Astrocyte (in vitro differentiated cells and primary cell): ENCODE measurements at places on chromosomes 3 and 15. TPM values are rescaled to one million over a fixed set of nuclear protein-coding genes. Genes with fewer than 3 reads are reported as not detected.

DNA sequence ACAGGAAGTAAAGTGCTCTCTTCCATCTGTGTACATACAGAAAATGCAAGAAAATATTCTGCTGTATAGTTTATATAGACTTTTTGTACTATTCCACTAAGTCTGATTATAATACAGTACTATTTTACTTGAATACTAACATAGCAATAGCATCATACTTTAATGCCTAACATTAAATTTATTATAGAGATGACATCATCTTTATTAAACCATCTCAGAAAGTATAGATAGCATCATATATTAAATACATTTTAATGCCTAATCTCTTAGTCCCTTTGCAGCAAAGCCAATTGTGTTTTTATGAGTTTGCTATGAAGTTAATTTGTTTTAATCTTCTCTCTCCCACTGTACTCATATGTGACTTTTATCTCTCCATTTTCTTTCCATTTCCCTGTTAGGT is 39.7 kb upstream of the ZDHHC23 start:
- no peak for DNase-seq

GRCh38 chr15:48313216-48313615 is 18.0 kb upstream of the DUT start:
- DNase-seq = no peak

DNA sequence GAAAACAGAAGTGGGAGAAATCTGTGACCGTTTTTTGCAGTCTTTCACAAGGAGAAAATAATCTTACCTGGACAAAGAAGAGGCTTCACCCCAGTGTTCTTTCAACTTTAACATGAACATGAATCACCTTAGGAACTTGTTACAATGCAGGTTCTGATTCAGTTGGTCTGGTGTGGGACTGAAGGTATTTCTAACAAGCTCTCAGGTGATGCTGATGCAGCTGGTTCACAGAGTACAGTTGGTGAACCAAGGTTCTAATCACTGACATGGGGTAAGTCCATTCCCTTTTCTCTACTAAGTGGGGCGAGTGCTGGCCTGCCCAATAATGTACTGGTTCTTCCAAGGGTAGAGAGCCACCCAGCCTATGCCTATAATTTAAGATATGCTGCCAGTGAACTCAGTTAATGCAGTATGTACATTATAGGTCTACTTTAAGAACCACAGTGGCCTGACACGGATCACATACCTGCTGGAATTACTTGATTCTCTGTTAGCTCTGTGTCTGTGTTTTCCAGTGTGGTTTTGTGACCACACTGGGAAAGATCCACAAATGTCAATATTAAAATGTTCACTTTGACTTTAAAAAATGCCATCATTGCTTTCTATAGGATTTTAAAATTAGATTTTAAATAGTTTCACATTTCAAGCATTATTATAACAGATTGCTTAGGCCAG is 304.1 kb downstream of the ZNF621 start:
- DNase-seq = no peak

DNA sequence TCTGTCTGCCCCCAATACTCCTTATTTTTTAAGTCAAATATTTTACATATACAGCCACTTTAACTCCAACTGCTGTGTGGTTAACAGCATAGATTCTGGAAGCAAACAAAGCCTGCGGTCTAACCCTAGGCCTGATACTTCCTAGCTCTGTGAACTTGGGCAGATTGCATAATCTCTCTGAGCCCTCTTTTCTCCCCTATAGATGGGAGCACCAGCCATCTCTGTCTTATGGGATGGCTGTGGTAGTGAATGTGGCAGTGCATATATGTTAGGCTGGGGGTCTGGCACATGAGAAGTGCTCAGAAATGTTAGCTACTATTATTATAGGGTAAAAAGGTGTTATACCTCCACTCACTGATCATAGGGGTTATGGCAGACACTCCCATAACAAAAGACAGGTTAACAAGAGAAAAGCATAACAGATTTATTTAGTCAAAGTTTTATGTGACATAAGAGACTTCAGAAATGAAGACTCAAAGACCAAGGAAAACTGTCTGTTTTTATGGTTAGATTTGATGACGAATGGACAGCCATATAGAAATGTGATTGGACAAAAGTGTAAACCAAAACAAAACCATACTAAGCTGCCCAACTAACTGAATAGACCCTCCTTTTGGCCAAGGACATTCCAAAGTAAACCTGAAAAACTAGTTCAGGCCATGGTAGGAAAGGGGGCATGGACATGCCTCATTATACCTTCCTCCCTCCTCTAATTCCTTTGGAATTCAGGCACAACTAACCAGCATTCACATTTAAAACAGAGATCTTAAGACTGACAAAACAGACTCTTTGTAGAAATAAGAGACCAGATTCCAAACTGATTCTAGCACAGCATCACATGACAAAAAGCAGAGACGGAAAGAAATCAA is 53.9 kb upstream of the DAZL start:
- DNase-seq = no peak

GRCh38 chr3:45623393-45623792 is 28.8 kb downstream of the LIMD1 start:
- DNase-seq = no peak

The CLDND1 gene
- 104 and 109 TPM in 2 replicates for total RNA-seq

The GOLGA6L10 gene
- total RNA-seq = 0.12 and 0.30 TPM in 2 replicates
